ENCODE measurements at places on chromosomes 4 and X.

GRCh38 chrX:154020536-154021115 lies 924 bp upstream of the IRAK1 start:
- peak overlapping the region; percentile 47 for H3K4me3 ChIP-seq
- H3K36me3 ChIP-seq: no peaks in the 10 kb centered on the region
- peak overlapping the region; percentile 79 for H3K27ac ChIP-seq
- no peaks in the 10 kb centered on the region for H3K27me3 ChIP-seq

- H3K27me3 ChIP-seq: no peaks in the 10 kb centered on the region
- no peaks in the 10 kb centered on the region for H3K36me3 ChIP-seq
- H3K27ac ChIP-seq: no peak overlapping the region
- H3K4me3 ChIP-seq: no peak overlapping the region
These were observed 134.5 kb upstream of the PCDH10 start for GRCh38 chr4:133014473-133015135.

DNA sequence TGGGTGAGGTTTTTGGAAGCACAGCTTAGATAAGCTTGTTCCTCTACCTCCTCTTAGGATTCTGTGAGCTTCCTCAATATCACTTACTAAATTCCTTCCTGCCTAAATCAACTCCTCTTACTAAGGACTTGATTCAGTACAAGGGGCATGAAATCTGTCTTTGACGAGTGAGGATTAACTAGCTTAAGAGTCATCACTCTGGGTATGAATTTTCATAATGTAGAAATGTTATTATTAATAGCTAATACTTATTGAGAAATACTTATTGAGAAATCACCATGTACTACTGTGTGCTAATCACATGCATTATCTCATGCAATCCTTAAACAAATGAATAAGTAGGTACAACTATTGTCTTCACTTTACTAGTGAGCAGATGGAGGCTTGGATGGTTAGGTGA lies 28.6 kb downstream of the TRPC3 start:
- DNase-seq: no peak
- no peaks in the 10 kb centered on the region for H3K27me3 ChIP-seq
- H3K4me3 ChIP-seq: no peak overlapping the region
- H3K27ac ChIP-seq: no peak overlapping the region
- no peaks in the 10 kb centered on the region for H3K4me1 ChIP-seq

DNA sequence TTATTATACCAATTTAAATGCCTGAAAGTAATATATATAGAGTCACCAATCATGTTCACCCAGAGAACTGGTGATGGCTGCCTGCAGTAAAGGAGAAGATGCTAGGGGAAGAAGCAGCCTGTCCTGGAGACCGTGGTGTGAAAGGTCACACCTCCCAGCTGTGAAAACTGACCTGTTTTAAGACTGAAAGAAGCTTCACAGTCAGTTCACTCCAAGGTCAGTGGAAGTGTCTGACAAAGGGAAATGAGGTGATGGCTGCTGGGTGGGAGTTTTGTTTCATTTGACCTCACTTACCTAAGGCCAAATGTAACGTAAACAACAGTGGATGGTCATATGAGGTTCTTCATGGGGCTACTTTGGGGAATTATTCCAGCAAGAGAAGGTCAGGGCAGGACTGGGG lies 352.1 kb upstream of the GATB start:
- no peak overlapping the region for H3K27ac ChIP-seq
- DNase-seq: no peak
- no peak overlapping the region for H3K4me3 ChIP-seq
- no peaks in the 10 kb centered on the region for H3K4me1 ChIP-seq
- H3K27me3 ChIP-seq: no peaks in the 10 kb centered on the region
- no peaks in the 10 kb centered on the region for H3K36me3 ChIP-seq

DNA sequence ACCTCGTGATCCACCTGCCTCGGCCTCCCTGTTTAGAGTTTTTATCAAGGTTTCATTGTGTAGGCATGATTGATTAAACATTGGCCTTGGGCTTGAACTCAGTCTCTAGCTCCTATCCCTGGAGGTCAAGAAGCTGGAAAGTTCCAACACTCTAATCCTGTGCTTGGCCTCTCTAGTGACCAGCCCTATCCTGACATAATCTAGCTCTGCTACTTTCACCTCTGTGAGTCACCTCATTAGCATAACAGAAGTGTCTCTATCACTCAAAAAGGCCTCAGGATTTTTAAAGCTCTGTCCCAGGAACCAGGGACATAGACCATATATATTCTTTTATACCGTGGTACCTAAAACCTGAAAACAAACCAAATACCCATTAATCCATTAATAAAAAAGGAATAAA lies 377.5 kb downstream of the CENPC start:
- no peaks in the 10 kb centered on the region for H3K36me3 ChIP-seq
- peak; percentile 53 for DNase-seq
- no peaks in the 10 kb centered on the region for H3K27me3 ChIP-seq
- no peak overlapping the region for H3K4me3 ChIP-seq

- no peaks in the 10 kb centered on the region for H3K36me3 ChIP-seq
- H3K27me3 ChIP-seq: no peaks in the 10 kb centered on the region
- no peak overlapping the region for H3K4me3 ChIP-seq
- H3K4me1 ChIP-seq: no peaks in the 10 kb centered on the region
These were observed 657.2 kb upstream of the DIAPH2 start for GRCh38 chrX:96027407-96027806.

- H3K4me3 ChIP-seq: no peak overlapping the region
- no peaks in the 10 kb centered on the region for H3K36me3 ChIP-seq
These were observed 228.0 kb downstream of the PALLD start for GRCh38 chr4:168724686-168725411.

- H3K4me3 ChIP-seq: no peak overlapping the region
- H3K27ac ChIP-seq: no peak overlapping the region
- H3K27me3 ChIP-seq: no peaks in the 10 kb centered on the region
- no peaks in the 10 kb centered on the region for H3K4me1 ChIP-seq
- H3K36me3 ChIP-seq: no peaks in the 10 kb centered on the region
These were observed 8.2 kb upstream of the AFF1 start for GRCh38 chr4:86926435-86927086.

- peak overlapping the region; percentile 78 for H3K4me3 ChIP-seq
- peak; percentile 79 for DNase-seq
- no peak overlapping the region for H3K27ac ChIP-seq
These were observed 152.0 kb upstream of the SLC4A4 start for GRCh38 chr4:71186566-71187403.

GRCh38 chr4:186587416-186588018 lies 32.1 kb upstream of the MTNR1A start:
- no peaks in the 10 kb centered on the region for H3K27me3 ChIP-seq
- peak; percentile 75 for DNase-seq
- H3K4me1 ChIP-seq: no peaks in the 10 kb centered on the region
- H3K36me3 ChIP-seq: peaks cover 17% of the 10 kb centered on the region
- no peak overlapping the region for H3K27ac ChIP-seq

GRCh38 chrX:44903830-44904530 lies 31.0 kb downstream of the KDM6A start:
- H3K36me3 ChIP-seq: no peaks in the 10 kb centered on the region
- 0 out of 2 replicates have a peak overlapping the region, but pooled peaks have one; percentile 24 for H3K4me3 ChIP-seq
- no peak for DNase-seq
- no peaks in the 10 kb centered on the region for H3K27me3 ChIP-seq

DNA sequence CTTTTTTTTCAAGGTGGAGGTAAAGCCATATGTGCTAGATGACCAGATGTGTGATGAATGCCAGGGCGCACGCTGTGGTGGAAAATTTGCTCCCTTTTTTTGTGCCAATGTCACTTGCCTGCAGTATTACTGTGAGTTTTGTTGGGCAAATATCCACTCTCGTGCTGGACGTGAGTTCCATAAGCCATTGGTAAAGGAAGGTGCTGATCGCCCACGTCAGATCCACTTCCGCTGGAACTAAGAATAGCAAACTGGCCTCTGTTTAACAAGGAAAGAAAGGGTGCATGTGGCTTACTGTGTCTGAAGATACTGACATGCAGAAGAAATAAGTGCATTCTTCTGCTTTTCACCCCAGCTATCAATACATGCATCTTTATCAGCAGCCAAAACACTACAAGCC lies 63.9 kb downstream of the CPEB2 start:
- H3K36me3 ChIP-seq: no peaks in the 10 kb centered on the region
- H3K4me1 ChIP-seq: no peaks in the 10 kb centered on the region
- H3K27ac ChIP-seq: no peak overlapping the region
- no peaks in the 10 kb centered on the region for H3K27me3 ChIP-seq

DNA sequence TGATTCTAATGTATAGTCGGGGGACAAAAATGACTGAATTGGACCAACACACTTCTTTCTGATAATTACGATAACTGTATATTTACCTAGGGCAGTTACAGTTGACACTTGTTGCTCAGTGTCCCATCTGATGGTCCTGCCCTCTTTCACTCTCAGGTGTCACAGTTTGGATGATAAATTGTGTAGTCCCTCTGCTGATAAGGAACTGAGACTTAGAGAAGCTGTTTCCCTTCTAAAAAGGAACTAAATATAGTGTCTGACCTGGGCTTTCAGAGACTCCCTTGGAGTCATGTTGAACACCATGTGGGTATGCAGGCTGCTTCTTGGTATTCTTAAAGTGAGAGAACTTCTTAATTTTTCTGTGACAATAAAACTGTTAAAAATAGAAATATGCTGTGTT lies 23.7 kb upstream of the PNPLA4 start:
- H3K27ac ChIP-seq: no peak overlapping the region
- DNase-seq: no peak

DNA sequence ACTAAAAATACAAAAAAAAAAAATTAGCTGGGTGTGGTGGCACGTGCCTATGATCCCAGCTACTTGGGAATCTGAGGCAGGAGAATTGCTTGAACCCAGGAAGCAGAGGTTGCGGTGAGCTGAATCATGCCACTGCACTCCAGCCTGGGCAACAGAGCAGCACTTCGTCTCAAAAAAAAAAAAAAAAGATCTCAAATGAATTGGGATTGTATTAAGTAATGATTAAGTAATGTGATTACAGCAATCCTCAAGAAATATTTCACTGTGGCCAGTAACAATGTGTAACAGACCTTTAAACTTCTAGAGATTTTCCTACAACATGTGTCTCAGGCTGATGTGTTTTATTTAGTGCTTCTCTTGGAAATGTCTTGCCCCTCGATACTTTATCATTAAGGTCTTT lies 46.8 kb downstream of the PKD2 start:
- no peaks in the 10 kb centered on the region for H3K27me3 ChIP-seq
- H3K27ac ChIP-seq: peak overlapping the region; percentile 65
- no peak overlapping the region for H3K4me3 ChIP-seq

GRCh38 chr4:123750044-123750443 lies 353.4 kb downstream of the SPRY1 start:
- peak; percentile 54 for DNase-seq
- peaks cover 10% of the 10 kb centered on the region for H3K4me1 ChIP-seq
- no peaks in the 10 kb centered on the region for H3K27me3 ChIP-seq
- 0 out of 2 replicates have a peak overlapping the region, but pooled peaks have one; percentile 45 for H3K27ac ChIP-seq
- H3K4me3 ChIP-seq: no peak overlapping the region

DNA sequence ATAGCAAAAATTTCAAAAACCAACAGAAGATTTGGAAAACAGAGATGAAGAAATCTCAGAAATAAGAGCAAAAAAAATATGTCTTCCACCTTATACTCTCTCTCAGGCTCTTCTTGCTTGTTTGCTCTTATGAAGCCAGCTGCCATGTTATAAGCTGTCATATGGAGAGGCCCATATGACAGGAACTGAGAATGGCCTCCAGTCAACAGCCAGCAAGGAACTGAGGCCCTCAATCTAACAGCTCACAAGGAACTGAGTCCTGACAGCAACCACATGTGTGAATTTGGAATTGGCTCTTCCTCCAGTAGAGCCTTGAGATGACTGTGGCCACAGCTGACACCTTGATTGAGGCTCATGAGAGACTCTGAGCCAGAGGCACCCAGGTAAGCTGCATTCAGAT lies 51.3 kb upstream of the MAOA start:
- H3K36me3 ChIP-seq: no peaks in the 10 kb centered on the region
- no peak overlapping the region for H3K4me3 ChIP-seq
- no peaks in the 10 kb centered on the region for H3K27me3 ChIP-seq
- no peaks in the 10 kb centered on the region for H3K4me1 ChIP-seq
- no peak for DNase-seq

DNA sequence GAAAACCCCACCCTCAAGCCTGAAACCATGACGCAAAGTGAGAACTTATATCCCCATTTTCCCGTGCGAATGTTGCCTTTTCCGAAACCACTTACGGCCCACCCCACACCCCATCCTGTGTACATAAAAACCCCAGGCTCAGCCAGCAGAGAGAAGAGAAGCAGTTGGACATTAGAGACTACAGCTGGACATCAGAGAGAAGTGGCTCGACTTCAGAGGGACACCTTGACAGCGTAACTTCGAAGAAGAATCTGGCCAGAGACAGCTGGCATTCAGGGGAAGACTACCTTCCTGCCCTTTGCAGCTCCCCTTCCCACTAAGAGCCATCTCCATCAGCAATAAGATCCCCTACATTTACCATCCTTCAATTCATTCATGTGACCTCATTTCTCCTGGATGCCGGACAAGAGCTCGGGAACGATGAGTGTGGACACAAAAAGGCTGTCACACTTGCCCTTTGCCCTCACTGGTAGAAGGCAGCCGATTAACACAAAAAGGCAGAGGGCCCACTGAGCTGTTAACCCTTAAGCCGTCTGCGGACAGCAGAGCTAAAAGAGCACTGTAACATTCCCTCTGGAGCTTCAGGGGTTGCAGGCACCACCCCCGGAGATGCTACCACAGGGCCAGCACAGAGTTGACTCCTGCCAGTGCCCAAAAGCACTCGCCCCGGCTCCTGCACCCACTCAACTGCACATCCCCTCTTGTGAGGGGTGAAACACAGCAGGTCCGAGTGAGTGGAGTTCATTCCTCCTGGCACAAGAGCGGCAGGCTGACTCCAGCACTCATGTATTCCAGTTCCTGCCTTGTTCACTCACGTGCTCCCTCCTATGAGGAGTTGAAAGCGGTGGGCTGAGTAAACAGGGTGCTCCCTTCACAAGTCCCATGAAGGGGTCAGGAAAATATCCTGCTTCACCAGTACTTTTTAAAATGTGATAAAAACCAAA lies 7.5 kb downstream of the CHM start:
- no peaks in the 10 kb centered on the region for H3K27me3 ChIP-seq
- no peak overlapping the region for H3K4me3 ChIP-seq
- H3K4me1 ChIP-seq: no peaks in the 10 kb centered on the region
- H3K27ac ChIP-seq: no peak overlapping the region
- no peaks in the 10 kb centered on the region for H3K36me3 ChIP-seq

GRCh38 chr4:22416403-22416802 lies 99.5 kb downstream of the ADGRA3 start:
- H3K27ac ChIP-seq: no peak overlapping the region
- H3K27me3 ChIP-seq: no peaks in the 10 kb centered on the region
- H3K36me3 ChIP-seq: peaks cover 9% of the 10 kb centered on the region
- H3K4me1 ChIP-seq: no peaks in the 10 kb centered on the region
- H3K4me3 ChIP-seq: no peak overlapping the region

DNA sequence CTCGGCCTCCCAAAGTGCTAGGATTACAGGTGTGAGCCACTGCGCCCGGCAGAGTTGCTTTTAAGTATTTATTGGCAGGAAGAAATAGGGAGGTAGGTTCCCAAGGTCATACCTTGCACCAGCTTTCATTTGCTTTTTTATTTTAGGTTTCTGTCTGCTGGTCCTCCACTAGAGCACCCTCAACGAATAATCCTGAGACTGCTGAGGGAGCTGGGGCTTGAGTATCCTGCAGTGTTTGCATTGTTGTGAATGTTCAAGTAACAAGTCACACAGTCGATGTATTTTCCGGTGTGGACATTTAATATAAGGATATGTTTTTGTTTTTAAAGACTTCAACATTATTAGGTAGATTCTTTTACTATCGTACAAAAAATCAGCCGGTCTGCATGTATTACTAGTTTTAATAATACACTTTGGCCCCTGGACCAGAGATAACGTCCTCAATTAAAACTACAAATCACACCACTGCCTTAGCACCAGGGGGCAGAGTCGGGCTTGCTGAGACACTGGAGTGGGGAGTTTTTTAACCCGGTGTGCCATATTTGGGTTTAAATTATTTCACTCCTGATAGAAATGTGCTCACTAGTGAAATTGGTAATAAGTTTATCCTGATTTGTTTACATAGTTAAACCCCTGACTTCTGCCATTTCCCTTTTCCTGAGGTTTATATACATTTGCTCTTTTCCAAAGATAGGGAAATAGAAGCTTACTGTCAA lies 11.6 kb downstream of the SMIM20 start:
- H3K27me3 ChIP-seq: no peaks in the 10 kb centered on the region
- no peak overlapping the region for H3K4me3 ChIP-seq
- H3K36me3 ChIP-seq: no peaks in the 10 kb centered on the region
